ENCODE measurements at places on chromosomes 7 and 10. TPM values are rescaled to one million over a fixed set of nuclear protein-coding genes. Genes with fewer than 3 reads are reported as not detected.

UCMA gene
- total RNA-seq = not detected

CHAT gene
- not detected for total RNA-seq

TNS3 gene
- total RNA-seq = 1.2 TPM

CPA4 gene
- total RNA-seq = not detected

C7orf57 gene
- total RNA-seq = 0.56 TPM

FKBP9 gene
- total RNA-seq = 1.7 TPM

HABP2 gene
- total RNA-seq = not detected

- no peak overlapping the region for H3K4me3 ChIP-seq
- DNase-seq = no peak
- H3K27me3 ChIP-seq = peaks cover 12% of the 10 kb centered on the region
Measured at GRCh38 chr7:130752424-130752823, 18.4 kb upstream of the KLF14 start.

DNA sequence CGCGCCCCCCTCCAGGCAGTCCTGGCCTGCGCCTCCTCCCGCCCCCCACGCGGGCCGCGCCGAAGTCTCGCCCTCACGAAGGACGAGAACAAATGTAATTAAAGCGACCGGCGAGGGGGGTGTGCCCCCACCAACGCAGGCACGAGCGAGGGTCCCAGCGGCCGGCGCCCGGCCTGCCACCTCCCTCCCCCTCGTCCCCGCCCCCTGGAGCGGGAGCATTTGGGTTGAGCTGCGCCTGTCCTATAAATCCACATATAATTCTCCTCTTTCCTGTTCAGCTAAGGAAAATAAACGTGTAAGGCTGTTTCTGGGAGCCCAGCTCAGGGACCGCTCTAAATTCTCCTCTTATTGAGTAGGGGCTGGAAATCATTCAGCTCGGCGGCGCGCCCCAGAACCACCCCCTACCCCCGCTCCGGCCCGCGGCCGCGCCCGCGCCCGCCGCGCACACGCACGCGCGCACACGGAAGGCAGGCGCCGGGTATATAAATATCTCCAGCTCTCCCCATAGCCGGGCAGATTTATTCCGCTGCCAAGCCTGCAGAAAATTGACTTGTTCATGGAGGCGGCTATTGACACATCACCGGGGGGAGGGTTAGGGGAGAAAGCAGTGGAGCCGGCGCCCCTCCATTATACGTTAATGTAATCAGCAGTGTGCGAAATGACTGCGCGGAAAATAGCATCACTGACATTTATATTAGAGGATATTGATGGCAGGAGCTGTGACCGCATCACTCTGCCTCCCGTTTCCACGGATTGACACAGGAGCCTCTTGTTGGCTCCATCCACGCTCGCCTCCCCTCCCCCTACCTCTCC is 61.6 kb upstream of the BTRC start:
- no peak for DNase-seq
- peaks cover 75% of the 10 kb centered on the region for H3K27me3 ChIP-seq
- H3K4me3 ChIP-seq = peak overlapping the region; percentile 67
- peaks cover 5% of the 10 kb centered on the region for H3K4me1 ChIP-seq
- no peaks in the 10 kb centered on the region for H3K36me3 ChIP-seq

DNA sequence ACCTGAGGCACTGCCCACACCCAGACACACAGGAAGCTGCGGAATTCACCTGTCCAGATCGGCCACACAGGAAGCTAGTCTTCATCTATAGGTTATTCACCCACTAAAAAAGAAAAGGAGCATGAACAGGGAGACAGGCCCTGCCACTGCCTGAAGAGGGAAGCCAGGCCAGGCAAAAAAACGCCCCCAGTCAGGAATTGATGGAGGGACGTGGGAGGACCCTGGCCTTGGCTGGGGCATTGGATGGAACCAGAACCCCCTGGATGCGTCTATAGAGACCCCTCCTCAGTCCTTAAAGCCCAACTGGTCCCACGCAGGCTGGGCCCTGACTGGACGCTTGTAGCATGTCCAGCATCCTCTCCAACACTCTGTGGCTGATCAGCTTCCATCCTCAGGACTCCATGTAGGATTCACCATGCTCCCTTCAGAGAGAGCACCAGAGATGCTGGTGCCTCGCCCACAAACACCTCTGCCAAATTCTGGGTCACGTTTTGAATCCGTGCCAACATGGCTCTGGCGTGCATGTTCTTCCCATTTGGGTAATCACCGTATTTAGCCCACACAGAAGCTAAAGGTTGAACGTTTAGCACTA is 259.3 kb upstream of the TCERG1L start:
- DNase-seq = no peak
- no peaks in the 10 kb centered on the region for H3K27me3 ChIP-seq

DNA sequence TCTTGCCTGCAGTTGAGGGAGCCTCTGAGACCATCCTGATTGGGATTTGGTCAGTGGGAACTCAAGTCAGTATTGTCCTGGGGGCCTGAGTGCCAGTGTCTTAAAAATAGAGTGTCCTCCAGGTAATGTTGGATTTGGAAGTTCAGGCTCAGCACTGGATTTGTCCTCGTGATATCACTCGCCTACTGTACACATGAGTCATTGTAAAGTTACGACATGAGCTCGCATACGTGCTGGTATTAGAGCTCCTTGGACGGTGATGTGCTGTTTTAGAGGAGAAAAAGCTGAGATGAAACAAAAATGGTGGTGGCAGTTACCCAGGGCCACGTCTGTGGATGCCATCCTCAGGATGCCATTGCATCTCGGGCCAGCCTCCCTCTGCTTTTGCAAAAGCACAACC is 78.2 kb downstream of the MGMT start:
- no peak overlapping the region for H3K27ac ChIP-seq
- peaks cover 10% of the 10 kb centered on the region for H3K36me3 ChIP-seq
- no peaks in the 10 kb centered on the region for H3K4me1 ChIP-seq

DNA sequence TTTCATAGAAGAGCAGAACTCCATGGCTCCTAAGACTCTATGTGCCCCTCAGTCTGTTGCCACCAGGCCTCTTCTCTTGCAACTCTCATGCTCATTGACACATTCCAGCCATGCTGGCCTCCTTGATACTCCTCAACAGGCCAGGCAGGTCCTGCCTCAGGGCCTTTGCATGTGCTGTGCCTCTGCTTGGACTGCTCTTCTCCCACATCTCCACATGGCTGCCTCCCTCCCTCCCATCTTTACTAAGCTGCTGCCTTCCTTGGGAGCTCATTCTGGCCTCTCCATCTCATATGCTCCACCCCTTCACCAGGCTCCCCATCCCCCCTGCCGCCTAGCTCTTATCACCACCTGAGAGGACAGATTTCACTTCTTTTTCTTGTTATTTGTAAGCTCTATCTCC is 103.8 kb upstream of the GPR26 start:
- H3K27ac ChIP-seq = no peak overlapping the region
- DNase-seq = no peak
- H3K36me3 ChIP-seq = no peaks in the 10 kb centered on the region
- peaks cover 5% of the 10 kb centered on the region for H3K4me1 ChIP-seq

- DNase-seq = no peak
- H3K36me3 ChIP-seq = no peaks in the 10 kb centered on the region
- no peaks in the 10 kb centered on the region for H3K27me3 ChIP-seq
- H3K4me3 ChIP-seq = no peak overlapping the region
- H3K4me1 ChIP-seq = no peaks in the 10 kb centered on the region
- no peak overlapping the region for H3K27ac ChIP-seq
Measured at GRCh38 chr7:82110146-82110840, 333.3 kb downstream of the CACNA2D1 start.

GRCh38 chr10:86043236-86043635 is 323.4 kb downstream of the GRID1 start:
- H3K4me1 ChIP-seq = peaks cover 22% of the 10 kb centered on the region
- H3K36me3 ChIP-seq = no peaks in the 10 kb centered on the region
- H3K4me3 ChIP-seq = no peak overlapping the region
- DNase-seq = no peak

GRCh38 chr10:103054621-103055020 is 136.5 kb downstream of the CNNM2 start:
- peaks cover 27% of the 10 kb centered on the region for H3K4me1 ChIP-seq
- peak overlapping the region; percentile 67 for H3K4me3 ChIP-seq
- H3K27ac ChIP-seq = peak overlapping the region; percentile 13

DNA sequence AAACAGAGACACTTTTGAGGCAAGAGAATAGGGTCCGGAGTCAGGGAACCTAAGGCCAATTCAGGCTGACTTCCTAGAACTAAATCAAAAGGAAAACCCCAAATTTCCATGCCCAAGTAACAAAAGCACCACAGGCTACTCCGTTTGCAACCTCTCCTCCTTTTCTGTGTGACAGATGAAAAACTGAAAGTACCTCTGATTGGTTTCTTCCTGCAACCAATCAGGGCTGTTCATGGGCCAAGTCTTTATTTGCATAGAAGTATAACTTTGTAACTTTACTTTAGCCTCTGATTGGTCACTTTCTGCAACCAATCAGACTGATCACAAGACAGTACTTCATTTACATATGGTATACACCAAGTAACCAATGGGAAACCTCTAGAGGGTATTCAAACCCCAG is 239.9 kb upstream of the KCND2 start:
- no peaks in the 10 kb centered on the region for H3K4me1 ChIP-seq
- H3K36me3 ChIP-seq = no peaks in the 10 kb centered on the region
- no peak overlapping the region for H3K27ac ChIP-seq
- H3K27me3 ChIP-seq = no peaks in the 10 kb centered on the region
- no peak overlapping the region for H3K4me3 ChIP-seq

GRCh38 chr7:133207687-133208086 is 45.2 kb upstream of the EXOC4 start:
- H3K4me3 ChIP-seq = no peak overlapping the region
- no peak for DNase-seq
- H3K27me3 ChIP-seq = peaks cover 32% of the 10 kb centered on the region

GRCh38 chr7:1664711-1665548 is 5.1 kb upstream of the ELFN1 start:
- peaks cover 5% of the 10 kb centered on the region for H3K4me1 ChIP-seq
- H3K36me3 ChIP-seq = no peaks in the 10 kb centered on the region
- peaks cover 47% of the 10 kb centered on the region for H3K27me3 ChIP-seq
- H3K27ac ChIP-seq = no peak overlapping the region

GRCh38 chr7:73439410-73439704 is 5.8 kb downstream of the FZD9 start:
- no peak overlapping the region for H3K4me3 ChIP-seq
- H3K27me3 ChIP-seq = peaks cover 7% of the 10 kb centered on the region
- H3K27ac ChIP-seq = no peak overlapping the region

- DNase-seq = no peak
- no peaks in the 10 kb centered on the region for H3K27me3 ChIP-seq
- H3K4me1 ChIP-seq = no peaks in the 10 kb centered on the region
- no peaks in the 10 kb centered on the region for H3K36me3 ChIP-seq
- peak overlapping the region; percentile 33 for H3K27ac ChIP-seq
Measured at GRCh38 chr7:30034501-30034900, 6.3 kb downstream of the PLEKHA8 start.

DNA sequence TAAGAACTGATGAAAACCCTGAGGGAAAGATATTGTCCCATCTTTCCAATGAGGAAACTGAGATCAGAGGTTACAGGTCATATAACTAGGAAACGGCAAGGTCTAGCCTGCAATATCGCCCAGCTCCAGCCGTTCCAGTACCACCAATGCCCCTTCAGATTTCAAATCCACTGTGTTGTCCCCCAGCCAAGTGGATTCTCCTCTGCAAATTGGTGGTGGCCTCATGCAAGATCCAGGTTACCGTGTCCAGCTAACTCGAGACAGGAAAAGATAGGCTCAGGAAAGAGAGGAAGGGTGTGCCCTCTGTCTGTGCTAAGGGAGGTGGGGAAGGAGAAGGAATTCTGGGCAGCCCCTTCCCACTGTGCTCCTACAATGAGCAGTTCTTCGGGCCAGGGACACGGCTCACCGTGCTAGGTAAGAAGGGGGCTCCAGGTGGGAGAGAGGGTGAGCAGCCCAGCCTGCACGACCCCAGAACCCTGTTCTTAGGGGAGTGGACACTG is 25.3 kb downstream of the PRSS2 start:
- no peaks in the 10 kb centered on the region for H3K27me3 ChIP-seq
- DNase-seq = no peak
- H3K36me3 ChIP-seq = peaks cover 60% of the 10 kb centered on the region
- H3K4me3 ChIP-seq = peak overlapping the region; percentile 94
- peaks cover 62% of the 10 kb centered on the region for H3K4me1 ChIP-seq
- H3K27ac ChIP-seq = peak overlapping the region; percentile 98

Measured in activated T-cell treated with anti-CD3 and anti-CD28 coated beads, Interleukin-2, amount 50 U/mL, for 72 hours (primary cell).